A549 treated with GW870086 at 1 μM for 4 hours (cell line): ENCODE measurements at places on chromosomes 16 and 17. TPM values are rescaled to one million over a fixed set of nuclear protein-coding genes. Genes with fewer than 3 reads are reported as not detected.

Gene KIFC3
- total RNA-seq = 107 to 155 TPM (median 142 TPM) in 5 replicates

Gene PGP
- 18.4 to 32.7 TPM (median 32.3 TPM) in 5 replicates for total RNA-seq

Gene COASY
- 102 to 133 TPM (median 124 TPM) in 5 replicates for total RNA-seq

Gene GSDMA
- total RNA-seq = not detected in 5 replicates

Gene KRT13
- total RNA-seq = 0.24 to 0.87 TPM (median 0.39 TPM) in 5 replicates

Gene ITGB4
- total RNA-seq = 74.8 to 94.7 TPM (median 80.4 TPM) in 5 replicates

Gene KRTAP4-1
- 0.20 to 0.22 TPM in 2 of 5 replicates, not detected in the others for total RNA-seq

Gene HAS3
- 42.9 to 52.7 TPM (median 46.3 TPM) in 5 replicates for total RNA-seq

Gene PSMC3IP
- total RNA-seq = 29.3 to 35.2 TPM (median 30.5 TPM) in 5 replicates

Gene TMEM114
- not detected in 5 replicates for total RNA-seq

Gene AGRP
- total RNA-seq = not detected in 5 replicates

Gene TP53TG3E
- not detected in 5 replicates for total RNA-seq

Gene LRRC37A2
- 2.3 to 3.8 TPM (median 3.4 TPM) in 5 replicates for total RNA-seq

Gene JPT2
- total RNA-seq = 172 to 195 TPM (median 191 TPM) in 5 replicates

Gene PRSS8
- 0.72 to 1.1 TPM (median 0.85 TPM) in 5 replicates for total RNA-seq

Gene GRAP
- 0.17 to 0.34 TPM (median 0.22 TPM) in 5 replicates for total RNA-seq

Gene MMP28
- total RNA-seq = 5.5 to 10.2 TPM (median 8.6 TPM) in 5 replicates

Gene KCNH4
- total RNA-seq = 0.25 to 0.39 TPM (median 0.29 TPM) in 5 replicates

Gene THUMPD1
- 20.3 to 28.0 TPM (median 23.2 TPM) in 5 replicates for total RNA-seq

Gene AXIN2
- 0.57 to 0.97 TPM (median 0.70 TPM) in 5 replicates for total RNA-seq

Gene SMIM22
- not detected in 5 replicates for total RNA-seq

Gene VAT1L
- total RNA-seq = 0.03 to 0.16 TPM in 2 of 5 replicates, not detected in the others

Gene CCL2
- 13.2 to 18.2 TPM (median 16.2 TPM) in 5 replicates for total RNA-seq

Gene RASD1
- 1.2 to 1.9 TPM (median 1.7 TPM) in 5 replicates for total RNA-seq

Gene UMOD
- not detected in 5 replicates for total RNA-seq

Gene GLP2R
- 6.3 to 15.4 TPM (median 9.8 TPM) in 5 replicates for total RNA-seq

Gene MYL11
- total RNA-seq = 0.51 TPM in 1 of 5 replicates, not detected in the others

Gene NIP7
- 52.3 to 63.4 TPM (median 55.8 TPM) in 5 replicates for total RNA-seq

Gene ACSM5
- not detected in 5 replicates for total RNA-seq

Gene PLA2G10
- 0.29 to 0.42 TPM (median 0.36 TPM) in 4 of 5 replicates, not detected in the other for total RNA-seq

Gene IRX6
- not detected in 5 replicates for total RNA-seq

Gene HS3ST3B1
- 0.56 to 0.85 TPM (median 0.65 TPM) in 5 replicates for total RNA-seq

Gene IRX3
- 5.0 to 6.5 TPM (median 5.2 TPM) in 5 replicates for total RNA-seq

Gene CRISPLD2
- 3.2 to 4.3 TPM (median 3.7 TPM) in 5 replicates for total RNA-seq

Gene TEX19
- 0.37 to 0.51 TPM (median 0.45 TPM) in 5 replicates for total RNA-seq

Gene HOXB7
- 29.6 to 32.2 TPM (median 30.8 TPM) in 5 replicates for total RNA-seq

Gene CHD9
- 13.3 to 20.6 TPM (median 19.0 TPM) in 5 replicates for total RNA-seq

Gene CCDC40
- 3.7 to 7.0 TPM (median 5.4 TPM) in 5 replicates for total RNA-seq

Gene ADAD2
- not detected in 5 replicates for total RNA-seq

Gene HBM
- total RNA-seq = not detected in 5 replicates

Gene MAPT
- 1.5 to 2.3 TPM (median 2.0 TPM) in 5 replicates for total RNA-seq

Gene P2RX5
- 19.1 to 27.4 TPM (median 24.0 TPM) in 5 replicates for total RNA-seq

Gene CCL23
- total RNA-seq = not detected in 5 replicates

Gene CDRT15L2
- total RNA-seq = not detected in 5 replicates

Gene RAC3
- 25.0 to 39.4 TPM (median 34.2 TPM) in 5 replicates for total RNA-seq

Gene BANP
- total RNA-seq = 13.0 to 18.4 TPM (median 16.2 TPM) in 5 replicates

Gene LITAFD
- not detected in 5 replicates for total RNA-seq

Gene SLX4
- 3.7 to 5.7 TPM (median 4.6 TPM) in 5 replicates for total RNA-seq

Gene PMP22
- 183 to 230 TPM (median 209 TPM) in 5 replicates for total RNA-seq

Gene BRIP1
- total RNA-seq = 3.2 to 4.8 TPM (median 4.5 TPM) in 5 replicates

Gene FOXL1
- 0.83 to 2.3 TPM (median 0.97 TPM) in 5 replicates for total RNA-seq

Gene C16orf92
- not detected in 5 replicates for total RNA-seq

Gene SYCE1L
- 4.8 to 8.9 TPM (median 7.2 TPM) in 5 replicates for total RNA-seq

Gene HASPIN
- total RNA-seq = 12.9 to 15.5 TPM (median 13.7 TPM) in 5 replicates

Gene NDRG4
- total RNA-seq = 26.7 to 33.0 TPM (median 31.0 TPM) in 5 replicates

Gene CNTD1
- 0.05 to 0.08 TPM (median 0.06 TPM) in 3 of 5 replicates, not detected in the others for total RNA-seq

Gene APOH
- 4.4 to 7.6 TPM (median 5.0 TPM) in 5 replicates for total RNA-seq
